ENCODE measurements at places on chromosomes 11 and 22. TPM values are rescaled to one million over a fixed set of nuclear protein-coding genes. Genes with fewer than 3 reads are reported as not detected.

- peak; percentile 9 for DNase-seq
- H3K27ac ChIP-seq: peak overlapping the region; percentile 74
- no peaks in the 10 kb centered on the region for H3K27me3 ChIP-seq
- H3K4me1 ChIP-seq: peaks cover 17% of the 10 kb centered on the region
- no peaks in the 10 kb centered on the region for H3K36me3 ChIP-seq
- peak overlapping the region; percentile 76 for H3K4me3 ChIP-seq
Measured at GRCh38 chr22:31160328-31160978, 471 bp downstream of the RNF185 start.

The IRAG1 gene
- total RNA-seq: 1.4 TPM

- no peaks in the 10 kb centered on the region for H3K27me3 ChIP-seq
- peak overlapping the region; percentile 100 for H3K4me3 ChIP-seq
Measured at GRCh38 chr11:86244063-86244521, 461 bp upstream of the EED start.

- no peaks in the 10 kb centered on the region for H3K27me3 ChIP-seq
- no peaks in the 10 kb centered on the region for H3K4me1 ChIP-seq
- no peaks in the 10 kb centered on the region for H3K36me3 ChIP-seq
- no peak overlapping the region for H3K4me3 ChIP-seq
- H3K27ac ChIP-seq: no peak overlapping the region
Measured at GRCh38 chr22:20154602-20155187, 3.8 kb upstream of the CCDC188 start.

GRCh38 chr11:117985953-117986887, at the start of gene IL10RA:
Gene IL10RA, plus strand, starts transcription at chr11:117986394. Its CDS starts 74 bp downstream, at chr11:117986468.
- H3K27ac ChIP-seq: peak within 1 kb of the TSS; percentile 91
- H3K27me3 ChIP-seq: no peaks in the 10 kb centered on the region
- DNase-seq: peak; percentile 95

The PHOX2A gene
- not detected for total RNA-seq

DNA sequence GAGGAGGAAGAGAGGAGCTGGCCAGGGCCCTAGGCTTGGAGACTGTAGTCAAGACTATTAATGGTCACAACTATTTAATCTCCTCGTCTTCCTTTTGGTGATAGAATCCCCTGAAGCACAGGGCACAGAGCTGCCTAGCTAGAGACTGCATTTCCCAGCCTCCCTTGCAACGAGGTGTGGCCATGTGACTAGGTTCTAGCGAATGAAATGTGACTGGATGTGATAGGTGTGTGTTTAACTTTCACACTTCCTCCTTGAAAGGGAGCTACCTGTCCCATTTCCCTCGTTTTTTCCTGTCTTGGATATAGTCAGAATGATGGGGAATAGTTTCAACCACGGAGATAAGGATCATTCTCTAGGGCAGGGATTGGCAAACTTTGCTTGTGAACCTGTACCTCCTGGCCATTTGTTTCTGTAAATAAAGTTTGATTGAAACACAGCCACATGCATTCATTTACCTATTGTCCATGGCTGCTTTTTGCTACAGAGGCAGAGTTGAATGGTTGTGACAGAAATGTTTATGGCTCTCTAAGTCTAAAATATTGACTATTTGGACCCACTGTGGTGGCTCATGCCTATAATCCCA, 313.5 kb downstream of the MIAT start:
- no peaks in the 10 kb centered on the region for H3K36me3 ChIP-seq
- H3K4me1 ChIP-seq: no peaks in the 10 kb centered on the region
- no peaks in the 10 kb centered on the region for H3K27me3 ChIP-seq

DNA sequence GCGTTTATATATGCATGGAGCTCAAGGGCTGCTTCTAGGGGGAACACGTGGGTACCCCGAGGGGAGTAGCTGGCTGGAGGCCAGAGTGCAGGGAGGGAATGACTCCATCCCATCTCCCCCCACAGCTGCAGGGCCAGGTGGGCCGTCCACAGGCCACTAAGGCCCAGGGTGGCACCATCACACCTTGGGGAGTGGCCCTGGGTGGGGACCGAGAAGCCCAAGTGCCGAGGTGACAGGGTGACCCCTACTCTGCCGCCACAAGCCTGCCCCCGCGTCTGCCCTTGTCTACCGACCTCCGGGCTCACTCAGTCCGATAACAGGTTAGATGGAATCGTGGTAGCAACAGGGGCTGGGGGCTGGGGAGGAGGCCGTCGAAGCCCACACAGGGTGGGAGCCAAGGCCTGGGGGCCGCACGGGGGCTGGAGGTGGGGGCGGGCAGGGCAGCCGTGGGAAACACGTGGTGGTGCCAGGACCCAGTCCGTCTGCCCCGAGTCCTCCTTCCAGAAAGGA, 125.7 kb downstream of the KCNQ1OT1 start:
- H3K4me3 ChIP-seq: no peak overlapping the region
- no peaks in the 10 kb centered on the region for H3K36me3 ChIP-seq
- no peak overlapping the region for H3K27ac ChIP-seq
- H3K27me3 ChIP-seq: no peaks in the 10 kb centered on the region

GRCh38 chr22:44718418-44718817, 16.4 kb downstream of the PRR5 start:
- no peaks in the 10 kb centered on the region for H3K4me1 ChIP-seq
- DNase-seq: no peak
- no peak overlapping the region for H3K27ac ChIP-seq

The MMP26 gene
- total RNA-seq: not detected

The HBG1 gene
- not detected for total RNA-seq

GRCh38 chr11:6269994-6270393, 10.4 kb downstream of the CCKBR start:
- DNase-seq: no peak
- H3K36me3 ChIP-seq: no peaks in the 10 kb centered on the region
- H3K4me3 ChIP-seq: no peak overlapping the region
- H3K27ac ChIP-seq: no peak overlapping the region
- H3K27me3 ChIP-seq: no peaks in the 10 kb centered on the region

GRCh38 chr22:18032455-18033101, 8.2 kb upstream of the MICAL3 start:
- H3K4me1 ChIP-seq: no peaks in the 10 kb centered on the region
- H3K36me3 ChIP-seq: no peaks in the 10 kb centered on the region
- no peak overlapping the region for H3K27ac ChIP-seq
- no peak for DNase-seq
- no peaks in the 10 kb centered on the region for H3K27me3 ChIP-seq

DNA sequence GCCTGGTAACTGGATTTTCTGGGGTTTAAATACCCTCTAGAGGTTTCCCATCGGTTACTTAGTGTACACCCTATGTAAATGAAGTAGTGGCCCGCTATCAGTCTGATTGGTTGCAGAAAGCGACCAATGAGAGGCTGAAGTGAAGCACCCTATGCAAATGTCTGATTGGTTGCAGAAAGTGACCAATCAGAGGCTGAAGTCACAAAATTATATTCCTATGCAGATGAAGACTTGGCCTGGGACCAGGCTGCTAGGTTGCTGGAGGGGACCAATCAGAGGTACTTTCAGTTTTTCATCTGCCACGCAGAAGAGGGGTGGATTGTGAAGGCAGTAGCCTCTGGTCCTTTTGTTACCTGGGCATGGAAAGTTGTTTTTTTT, 134.8 kb downstream of the TBC1D22A start:
- H3K27me3 ChIP-seq: no peaks in the 10 kb centered on the region
- H3K4me3 ChIP-seq: no peak overlapping the region
- no peak for DNase-seq

The OR10D3 gene
- not detected for total RNA-seq

DNA sequence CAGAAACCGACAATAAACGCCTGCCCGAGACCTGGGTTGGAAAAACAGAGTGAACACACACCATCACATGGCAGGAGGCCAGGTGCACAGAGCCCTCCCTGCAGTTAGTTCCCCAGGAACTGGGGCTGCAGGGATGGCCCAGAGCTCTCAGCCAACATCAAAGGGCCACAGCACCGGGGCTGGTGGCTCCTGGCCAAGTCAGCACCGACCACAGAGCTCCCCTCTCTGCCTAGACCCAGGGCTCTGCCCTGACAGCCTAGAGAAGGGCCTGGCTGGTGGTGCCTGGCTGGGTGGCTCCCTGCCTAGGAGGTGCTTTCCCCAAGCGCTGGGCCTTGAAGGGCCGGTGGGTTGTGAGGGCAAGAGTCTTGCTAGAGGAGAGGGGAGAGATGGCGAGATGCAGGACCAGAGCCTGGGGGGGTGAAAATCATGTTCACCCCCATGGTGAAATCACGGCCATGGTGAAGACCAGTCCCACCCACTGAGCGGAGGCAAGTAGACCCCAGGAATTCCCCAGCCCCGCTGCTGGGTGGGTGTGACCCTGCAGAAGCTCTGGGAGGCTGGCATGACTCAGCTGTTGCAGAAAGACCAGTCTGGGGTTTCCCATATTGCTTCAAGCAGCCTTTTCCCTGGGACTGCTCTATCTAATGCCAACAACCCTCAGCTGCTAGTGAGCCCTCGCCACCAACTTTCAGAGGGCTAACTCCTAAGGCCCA, 7.2 kb upstream of the BID start:
- H3K4me3 ChIP-seq: no peak overlapping the region
- no peak overlapping the region for H3K27ac ChIP-seq
- peak; percentile 68 for DNase-seq

- H3K27ac ChIP-seq: peak overlapping the region; percentile 74
- peak overlapping the region; percentile 28 for H3K4me3 ChIP-seq
- H3K4me1 ChIP-seq: peaks cover 81% of the 10 kb centered on the region
- H3K27me3 ChIP-seq: no peaks in the 10 kb centered on the region
Measured at GRCh38 chr11:6413791-6414201, 5.1 kb downstream of the APBB1 start.

The FGF3 gene
- not detected for total RNA-seq

GRCh38 chr11:61587951-61588727, 7.3 kb upstream of the SYT7 start:
- no peaks in the 10 kb centered on the region for H3K4me1 ChIP-seq
- no peaks in the 10 kb centered on the region for H3K27me3 ChIP-seq
- H3K4me3 ChIP-seq: peak overlapping the region; percentile 58
- peak; percentile 32 for DNase-seq

DNA sequence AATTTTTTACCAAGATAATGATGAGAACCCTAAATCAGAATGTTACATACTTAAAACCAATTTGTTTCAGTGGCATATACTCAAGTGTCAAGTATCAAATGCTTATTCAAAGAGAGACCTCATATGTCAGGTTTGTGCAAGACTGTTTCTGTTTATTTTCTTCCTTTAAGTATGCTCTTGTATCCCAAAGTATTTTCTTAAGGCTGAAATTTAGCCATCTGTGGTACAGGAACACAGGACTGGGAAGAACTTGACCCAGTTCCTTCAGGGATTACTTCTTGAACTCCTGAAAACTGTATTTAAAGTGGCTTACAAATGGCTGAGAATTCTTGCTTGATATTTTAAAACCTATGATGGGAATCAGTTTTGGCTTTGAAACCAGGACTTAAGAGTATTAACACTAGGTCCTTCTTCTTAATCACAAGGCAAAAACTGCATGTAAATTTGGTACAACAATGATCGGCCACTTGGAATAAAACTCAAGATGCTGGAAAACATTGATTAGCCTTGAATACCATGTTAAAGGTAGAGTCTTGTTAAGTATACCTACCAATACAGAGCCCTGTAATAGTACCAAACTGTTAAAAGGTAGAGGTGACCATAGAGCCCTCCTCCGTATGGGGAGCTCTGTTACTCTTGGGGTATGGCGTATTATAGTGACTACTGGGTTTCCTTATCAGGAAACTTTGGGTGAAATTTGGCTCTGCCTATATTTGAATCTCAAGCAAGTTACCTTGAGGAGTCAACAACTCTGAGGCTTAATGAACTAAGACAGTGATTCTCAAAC, 95.9 kb downstream of the BLID start:
- no peaks in the 10 kb centered on the region for H3K27me3 ChIP-seq
- H3K4me1 ChIP-seq: no peaks in the 10 kb centered on the region
- no peaks in the 10 kb centered on the region for H3K36me3 ChIP-seq
- DNase-seq: no peak
- H3K27ac ChIP-seq: no peak overlapping the region

GRCh38 chr22:46027211-46028105, 50.5 kb upstream of the WNT7B start:
- no peaks in the 10 kb centered on the region for H3K36me3 ChIP-seq
- no peaks in the 10 kb centered on the region for H3K27me3 ChIP-seq
- H3K4me3 ChIP-seq: no peak overlapping the region
- H3K27ac ChIP-seq: no peak overlapping the region
- DNase-seq: no peak

The TSSK2 gene
- total RNA-seq: 0.42 TPM

Data from naive thymus-derived CD4-positive, alpha-beta T cell (primary cell).